Left ventricle myocardium inferior (tissue), 1 donor: ENCODE measurements at places on chromosomes 2 and 18. TPM values are rescaled to one million over a fixed set of nuclear protein-coding genes. Genes with fewer than 3 reads are reported as not detected.

DNA sequence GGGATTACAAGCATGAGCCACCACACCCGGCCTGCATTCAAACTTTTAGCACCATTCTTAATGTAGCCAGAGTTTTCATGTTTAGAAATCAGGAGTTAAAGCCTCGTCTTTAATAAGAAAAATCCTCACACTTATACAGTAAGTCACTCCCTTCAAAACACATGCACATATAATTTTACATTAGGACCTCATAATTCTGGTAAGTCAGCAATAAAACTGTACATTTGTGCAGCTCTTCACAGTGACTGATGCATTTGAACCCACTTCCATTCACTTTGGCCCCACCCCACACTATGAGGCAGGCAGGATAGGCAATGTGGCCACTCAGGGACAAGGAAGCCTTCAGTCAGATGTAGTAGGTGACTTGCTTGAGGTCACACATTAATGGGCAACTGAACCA lies 141.7 kb upstream of the SIX3 start:
- no peak for DNase-seq

DNA sequence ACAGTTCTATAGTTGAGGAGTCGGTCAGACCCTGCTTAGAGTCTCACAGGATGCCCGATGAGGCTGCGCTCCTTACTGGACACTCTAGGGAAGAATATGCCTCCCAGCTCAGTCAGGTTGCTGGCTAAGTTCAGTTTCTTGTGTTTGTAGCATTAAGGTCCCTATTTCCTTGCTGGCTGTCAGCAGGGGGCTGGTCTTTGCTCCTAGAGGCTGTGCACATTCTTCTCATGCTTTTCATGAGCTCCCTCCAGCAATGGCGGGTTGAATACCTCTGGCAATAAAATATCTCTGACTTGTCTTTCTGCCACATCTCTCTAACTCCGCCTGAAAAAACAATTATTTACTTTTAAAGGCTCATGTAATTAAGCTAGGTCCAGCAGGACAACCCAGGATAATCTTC lies 79.4 kb upstream of the DNAJC10 start:
- DNase-seq = no peak

GRCh38 chr2:25602333-25602723 lies 71.0 kb downstream of the DTNB start:
- DNase-seq = no peak

DNA sequence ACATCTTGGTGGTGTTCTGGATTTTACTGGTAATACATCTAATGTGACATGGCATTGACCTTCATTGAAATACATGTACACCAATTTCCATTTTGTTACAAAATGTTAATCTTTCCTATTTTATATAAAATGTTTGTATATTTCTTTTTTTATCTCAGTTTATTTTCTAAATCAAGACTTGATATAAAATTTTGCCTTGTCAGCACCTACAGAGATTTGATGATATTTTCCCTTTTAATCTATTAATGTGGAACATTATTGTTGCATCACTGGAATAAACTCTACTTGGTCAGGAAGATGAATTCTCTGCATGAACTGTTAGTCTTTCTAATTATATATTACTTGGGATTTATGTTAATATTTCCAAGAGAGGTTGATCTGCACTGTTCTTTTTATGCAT lies 294.0 kb upstream of the ETAA1 start:
- DNase-seq = no peak

CERKL gene
- not detected for total RNA-seq

CD207 gene
- total RNA-seq = not detected

CNOT9 gene
- 18.9 TPM for total RNA-seq

DNA sequence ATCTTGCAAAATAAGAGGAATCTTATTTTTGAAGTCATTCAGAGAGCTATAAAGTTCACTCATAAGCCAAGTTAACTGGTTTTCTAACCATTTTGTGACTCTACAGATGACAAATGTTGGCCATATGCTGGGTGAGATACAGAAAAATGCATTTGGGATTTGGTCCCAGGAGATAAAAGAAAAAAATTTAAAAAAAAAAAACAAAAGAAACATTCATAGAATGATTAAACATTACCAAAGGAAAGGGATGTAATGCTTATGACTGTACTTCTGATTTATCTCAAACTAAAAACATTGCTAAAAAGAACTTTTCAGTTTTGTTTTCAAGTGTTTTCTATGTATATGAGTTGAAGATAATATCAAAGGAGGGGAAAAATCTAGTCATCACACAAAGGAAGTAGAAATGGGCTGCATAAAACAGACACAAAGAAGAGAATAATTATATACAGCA lies 43.1 kb downstream of the PELI1 start:
- no peak for DNase-seq

DNA sequence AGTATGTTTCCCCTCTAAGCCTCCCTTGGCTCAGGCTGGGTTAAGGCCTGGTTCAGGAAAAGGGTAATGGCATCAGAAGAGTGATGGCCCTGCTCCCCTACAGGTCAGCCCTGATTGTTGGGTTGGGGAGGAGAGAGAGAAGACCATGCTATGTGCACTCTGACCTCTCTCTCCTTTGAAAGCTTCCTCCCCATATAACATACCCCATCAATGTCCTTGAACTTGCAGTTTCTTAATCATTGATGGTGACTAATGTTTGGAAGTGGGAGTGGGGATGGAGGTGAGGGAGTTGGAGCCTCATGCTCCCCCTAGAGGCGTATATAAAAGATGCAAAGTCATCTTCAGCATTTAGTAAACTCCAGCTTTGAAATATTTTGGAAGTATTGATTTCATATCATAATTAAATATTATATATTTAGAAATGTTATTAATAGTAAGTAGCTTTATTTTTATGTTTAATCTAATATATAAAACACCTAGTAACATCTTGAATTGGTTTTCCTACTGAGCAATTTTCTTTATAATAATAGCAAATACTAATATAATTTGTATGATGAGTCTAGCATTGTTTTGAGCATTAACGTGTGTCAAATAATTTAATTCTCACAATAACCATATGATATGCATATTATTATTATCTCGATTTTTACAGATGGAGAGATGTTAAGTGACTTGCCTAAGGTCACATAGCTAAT lies 8.8 kb downstream of the PLCL1 start:
- no peak for DNase-seq

LRRTM4 gene
- 0.55 TPM for total RNA-seq

- DNase-seq = peak; percentile 27
Measured at GRCh38 chr2:74834792-74835755, 1.1 kb downstream of the HK2 start.

LRRTM1 gene
- total RNA-seq = 0.11 TPM

- DNase-seq = no peak
Measured at GRCh38 chr2:45843136-45843535, 191.7 kb downstream of the PRKCE start.

DNA sequence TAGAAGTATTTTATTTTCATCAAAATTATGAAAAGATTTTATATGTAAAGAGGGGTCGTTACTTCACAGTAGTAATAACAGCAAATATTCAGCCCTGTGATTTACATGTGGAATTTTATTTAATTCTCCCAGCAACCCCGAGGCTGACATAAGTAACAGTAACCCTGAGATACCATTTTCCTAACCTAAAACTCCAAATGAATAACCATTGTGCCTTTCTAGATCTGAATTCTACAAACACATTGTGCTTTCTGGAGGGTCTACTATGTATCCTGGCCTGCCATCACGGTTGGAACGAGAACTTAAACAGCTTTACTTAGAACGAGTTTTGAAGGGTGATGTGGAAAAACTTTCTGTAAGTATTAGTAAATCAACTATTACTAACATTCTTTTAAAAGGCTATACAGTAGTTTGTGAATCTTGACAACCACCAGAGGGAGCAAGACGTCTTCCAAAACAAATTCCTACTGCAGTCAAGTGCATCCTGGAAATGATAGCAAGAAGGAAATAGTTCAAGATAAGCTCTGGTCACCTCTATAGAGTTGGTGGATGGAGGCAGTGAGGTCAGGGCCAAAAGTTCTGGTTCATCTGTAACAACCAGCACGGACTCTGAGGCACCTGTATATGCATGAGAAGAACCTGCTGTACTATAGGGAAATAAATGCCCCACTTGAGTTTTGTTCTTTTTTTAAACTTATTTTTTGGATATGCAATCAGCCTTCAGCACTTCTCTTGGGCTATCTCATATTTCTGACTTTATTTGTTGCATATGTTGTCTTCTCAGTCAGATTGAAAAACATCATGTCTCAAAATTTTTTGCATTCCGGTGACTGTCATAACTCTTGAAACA lies 37.4 kb downstream of the ACTR2 start:
- DNase-seq = no peak

ADD2 gene
- 2.7 TPM for total RNA-seq

SLC4A3 gene
- 426 TPM for total RNA-seq

LOXHD1 gene
- total RNA-seq = 0.49 TPM

GRCh38 chr2:119821266-119821665 lies 61.5 kb downstream of the PTPN4 start:
- DNase-seq = no peak
